Cerebellar nuclear complex (tissue), 1 donor: ENCODE measurements at places on chromosomes 2 and 18.

DNA sequence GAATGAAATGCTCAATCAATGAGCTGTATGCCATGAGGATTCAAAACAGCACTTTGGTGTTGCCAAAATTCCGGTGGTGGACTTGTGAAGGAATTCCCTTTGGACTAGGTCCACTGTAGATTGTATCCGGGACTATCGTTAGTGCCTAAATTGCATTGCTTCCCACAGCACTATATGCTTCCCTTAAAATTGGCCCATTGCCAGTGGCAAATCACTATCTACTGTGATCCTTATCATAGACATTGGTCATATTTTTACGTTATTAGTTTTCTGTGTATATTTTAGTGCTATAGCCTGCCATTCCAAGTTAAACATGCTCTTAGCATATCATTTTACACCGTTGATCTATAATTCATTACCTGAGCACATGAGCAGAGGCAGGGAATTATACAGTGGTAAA lies 1.7 kb downstream of the PJVK start:
- no peak for DNase-seq

DNA sequence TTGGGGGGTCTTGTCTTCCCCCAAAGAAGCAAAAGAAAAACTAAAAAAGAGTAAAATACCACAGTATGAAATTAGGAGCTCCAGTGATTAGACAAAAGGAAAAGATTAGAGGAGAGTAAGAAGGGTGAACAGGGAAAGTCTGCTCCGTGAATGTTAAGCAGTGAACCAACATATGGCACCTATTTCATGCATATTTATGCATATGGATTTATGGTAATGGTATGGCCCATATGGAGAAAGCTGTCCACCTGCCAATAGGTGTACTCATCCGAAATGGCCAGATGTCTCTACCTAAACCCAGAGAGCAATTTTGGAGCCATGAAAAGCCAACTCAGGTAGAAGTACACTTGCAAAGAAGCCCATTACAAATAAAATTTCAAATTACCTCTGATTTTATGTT lies 404.0 kb upstream of the RAB6C start:
- DNase-seq: no peak

- DNase-seq: no peak
Measured at GRCh38 chr18:28575123-28575522, 398.2 kb upstream of the CDH2 start.

- no peak for DNase-seq
Measured at GRCh38 chr2:195456771-195457170, 200.3 kb upstream of the SLC39A10 start.

DNA sequence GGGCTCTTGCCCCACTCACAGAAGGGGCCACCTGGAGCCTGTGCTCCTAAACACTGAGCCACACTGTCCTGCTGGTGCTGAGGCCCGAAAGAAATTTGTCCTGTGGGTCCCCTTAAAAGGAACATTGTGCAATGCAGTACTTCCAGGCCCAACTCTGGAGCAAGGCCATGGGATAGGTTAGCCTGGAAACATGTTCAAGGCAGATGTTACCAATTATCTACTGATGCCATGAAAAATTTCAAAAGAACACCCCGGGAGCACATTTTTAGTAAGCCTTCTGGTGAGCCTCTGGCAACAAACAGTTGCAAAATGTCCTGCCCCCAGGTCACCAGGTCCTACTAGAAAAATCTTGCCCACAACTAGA lies 12.3 kb upstream of the PTMA start:
- DNase-seq: no peak

GRCh38 chr18:79388043-79388442 lies 7.7 kb upstream of the NFATC1 start:
- no peak for DNase-seq

DNA sequence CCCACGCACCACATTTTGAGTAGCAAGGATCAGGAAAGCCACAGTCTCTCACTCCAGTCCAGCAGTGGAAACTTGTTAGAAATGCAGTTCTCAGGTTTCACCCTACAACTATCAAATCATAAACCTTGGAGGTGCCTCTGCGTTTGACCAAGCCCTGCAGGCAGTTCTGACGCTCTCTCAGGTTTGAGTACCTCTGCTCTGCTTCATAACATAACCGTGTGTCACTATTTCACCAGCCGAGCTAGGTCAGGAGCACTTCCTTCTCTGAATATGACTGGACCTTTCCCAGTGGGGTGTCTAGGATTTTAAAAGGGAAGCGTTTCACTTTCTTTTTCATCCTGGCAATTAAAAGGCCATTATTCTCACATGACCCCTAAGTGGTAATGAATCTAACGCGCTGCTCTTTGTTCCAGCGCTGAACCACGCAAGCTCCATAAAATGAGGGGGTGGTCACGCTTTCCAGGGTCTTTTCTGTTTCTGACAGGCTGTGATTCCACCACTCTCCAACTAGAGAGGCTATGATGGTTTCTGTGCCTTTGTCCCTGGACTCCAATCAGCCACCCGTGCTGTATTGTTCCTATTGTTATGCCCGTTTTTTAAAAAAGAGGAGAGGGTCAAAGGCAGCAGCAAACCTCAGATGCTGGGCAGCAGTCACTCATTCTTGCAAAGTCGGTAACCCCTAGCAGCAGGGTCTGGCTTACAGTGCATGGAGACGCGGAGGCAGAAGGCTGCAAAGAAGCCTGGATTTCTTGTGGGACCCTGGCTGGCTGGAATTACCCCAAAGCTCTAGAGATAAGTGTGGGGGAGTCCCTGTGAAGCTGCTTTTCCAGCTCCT lies 75.2 kb upstream of the CTNNA2 start:
- DNase-seq: no peak

DNA sequence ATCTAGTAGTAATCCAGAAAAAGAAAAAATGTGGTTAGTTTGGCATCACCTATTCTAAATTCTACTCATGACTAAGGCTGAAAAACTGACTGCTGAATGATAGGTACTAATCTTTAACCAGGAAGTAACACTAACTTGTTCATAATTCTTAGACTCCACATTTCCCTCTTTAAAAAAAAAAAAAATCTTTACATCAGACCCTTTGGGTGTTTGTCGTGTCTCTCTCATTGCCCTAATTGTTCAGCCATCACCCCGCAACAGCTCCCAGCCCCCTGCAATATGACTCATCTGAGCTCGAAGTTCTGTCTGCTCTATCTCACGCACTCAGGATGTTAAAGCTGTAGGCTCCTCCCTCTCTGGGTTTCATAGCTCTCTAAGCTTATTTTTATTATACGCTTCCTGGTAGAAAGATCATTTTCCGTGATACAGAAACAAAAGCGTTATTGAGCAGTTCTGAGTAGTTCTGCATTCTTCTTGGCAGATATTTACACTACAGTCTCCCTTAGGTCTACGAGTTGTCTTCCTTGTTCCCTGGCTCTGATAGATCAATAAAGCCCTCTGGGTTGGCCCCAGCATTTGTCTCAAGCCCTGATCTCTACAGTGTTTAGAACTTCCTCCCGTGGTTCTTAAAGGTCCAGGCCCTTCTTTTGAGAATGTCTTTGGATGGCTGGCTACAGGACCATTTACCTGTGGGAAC lies 95.6 kb downstream of the TNFRSF11A start:
- no peak for DNase-seq

DNA sequence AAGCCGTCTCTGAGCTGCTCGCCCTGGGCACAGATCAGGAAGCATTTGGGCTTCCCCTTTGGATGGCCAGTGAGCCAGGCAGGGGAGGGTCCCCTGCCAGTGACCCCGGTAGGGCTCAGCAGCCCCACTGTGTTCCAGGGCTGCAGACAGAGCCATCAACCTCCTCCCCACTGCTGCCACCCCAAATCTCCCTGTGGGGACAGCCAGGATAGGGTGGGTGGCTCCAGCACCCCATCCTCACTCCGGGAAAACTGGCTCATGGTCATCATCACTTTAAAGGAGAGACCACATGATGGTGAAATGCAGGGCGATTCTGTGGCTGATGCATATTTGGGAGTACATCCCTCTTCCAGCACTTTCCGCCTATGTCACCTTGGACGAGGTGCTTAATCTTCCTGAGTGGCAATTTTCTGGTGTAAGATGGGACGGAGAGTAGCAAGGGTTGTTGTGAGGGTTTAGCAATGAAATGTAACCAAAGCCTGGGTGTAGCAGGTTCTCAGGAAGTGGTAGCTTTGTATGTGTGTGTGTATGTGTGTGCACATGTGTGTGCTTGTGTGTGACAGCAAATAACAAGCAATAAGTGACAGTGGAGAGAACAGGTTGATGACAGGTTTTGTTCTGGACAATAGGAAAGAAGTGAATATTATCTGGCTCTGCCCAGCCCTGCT lies 61.8 kb downstream of the ACAA2 start:
- no peak for DNase-seq

GRCh38 chr2:150759106-150759505 lies 271.6 kb upstream of the RND3 start:
- DNase-seq: no peak

DNA sequence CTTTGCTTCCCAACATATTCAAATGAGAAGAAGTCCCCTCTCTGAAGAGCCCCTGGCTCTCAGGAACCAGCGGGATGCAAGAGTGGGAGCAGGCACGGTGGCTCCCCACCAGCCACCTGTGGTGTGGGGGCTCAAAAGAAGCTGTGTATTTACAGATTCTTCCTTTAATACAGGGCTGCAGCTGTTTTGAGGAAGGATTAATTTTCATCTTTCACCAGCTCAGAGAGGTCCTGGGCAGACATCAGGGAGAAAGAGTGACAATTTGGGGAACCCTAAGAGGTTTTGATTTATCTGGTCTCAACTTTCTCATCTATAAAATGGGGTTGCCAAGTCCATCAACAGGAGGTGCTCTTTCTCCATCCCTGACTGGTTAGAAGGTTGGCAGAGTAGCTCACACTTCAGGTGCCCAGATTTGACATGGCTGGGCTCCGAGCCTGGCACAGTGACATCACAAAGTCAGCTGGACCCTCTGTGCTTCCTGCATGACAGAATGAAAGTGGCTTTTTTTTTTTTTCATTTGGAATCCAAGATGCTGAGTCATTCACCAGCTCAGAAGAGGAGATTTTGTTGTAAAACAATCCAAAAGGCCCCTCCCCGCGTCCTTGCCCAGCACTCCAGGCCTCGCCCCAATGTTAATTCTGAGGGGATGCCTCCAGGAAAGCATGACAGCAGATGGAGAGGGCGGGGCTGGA lies 15.5 kb upstream of the SIX2 start:
- DNase-seq: no peak
